CD8-positive, alpha-beta T cell (primary cell): ENCODE measurements at places on chromosomes 12 and 14.

DNA sequence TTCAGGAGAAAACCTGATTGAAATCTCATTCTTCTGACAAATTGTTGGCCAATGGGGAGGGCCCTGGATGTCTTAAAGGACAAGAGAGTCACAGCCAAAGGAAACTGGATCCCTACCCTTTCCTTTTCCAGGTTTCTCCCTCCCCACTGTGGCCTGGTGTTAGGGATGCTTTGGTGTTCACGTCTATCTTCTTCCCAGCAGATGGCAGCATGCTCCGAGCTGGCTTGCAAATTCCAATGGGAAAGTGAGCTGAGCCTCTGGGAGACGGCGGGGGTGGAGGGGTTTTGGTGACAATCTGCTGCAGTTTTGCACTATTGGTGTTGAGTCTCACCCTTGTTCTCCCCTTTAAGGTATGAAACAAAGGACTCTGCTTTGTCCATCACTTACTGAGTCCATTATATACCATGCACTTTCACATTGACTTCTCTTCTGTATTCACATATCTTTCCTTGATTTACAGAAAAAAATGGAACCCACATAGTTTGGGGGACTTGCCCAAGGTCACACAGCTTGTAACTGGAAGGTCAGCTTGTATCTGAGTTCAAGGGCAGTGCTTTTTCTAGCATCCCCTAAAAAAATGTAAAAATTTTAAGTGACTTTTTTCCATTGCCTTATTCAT, 39.3 kb downstream of the CCDC177 start:
- no peak for DNase-seq

DNA sequence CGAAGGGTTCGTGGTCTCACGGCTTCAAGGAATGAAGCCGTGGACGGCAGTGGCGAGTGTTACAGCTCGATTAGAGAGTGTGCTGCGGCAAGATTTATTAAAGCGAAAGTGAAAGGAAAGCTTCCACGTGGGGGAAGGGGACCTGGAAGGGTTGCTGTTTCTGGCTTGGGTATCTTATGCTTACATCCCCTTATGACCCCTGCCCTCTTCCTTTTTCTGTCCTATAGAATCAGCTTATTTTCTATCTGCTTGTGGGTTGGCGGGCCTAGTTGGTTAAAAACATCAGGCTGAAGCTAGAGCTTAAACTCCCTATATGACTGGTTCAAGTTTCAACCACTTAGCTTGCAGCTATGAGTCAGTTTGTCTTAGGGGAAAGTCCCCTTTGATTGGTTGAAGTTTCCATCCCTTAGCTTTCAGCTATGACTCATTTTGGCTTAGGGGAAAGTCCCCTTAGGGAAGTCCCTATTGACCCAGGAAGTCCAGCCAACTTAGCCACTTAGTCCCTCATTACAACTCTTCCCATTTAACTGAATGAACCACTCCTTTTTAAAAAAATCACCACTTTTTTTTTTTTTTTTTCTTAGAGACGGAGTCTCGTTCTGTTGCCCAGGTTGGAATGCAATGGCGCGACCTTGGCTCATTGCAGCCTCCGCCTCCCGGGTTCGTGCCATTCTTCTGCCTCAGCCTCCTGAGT, 1494.7 kb upstream of the TMEM132C start:
- peak; percentile 20 for DNase-seq

DNA sequence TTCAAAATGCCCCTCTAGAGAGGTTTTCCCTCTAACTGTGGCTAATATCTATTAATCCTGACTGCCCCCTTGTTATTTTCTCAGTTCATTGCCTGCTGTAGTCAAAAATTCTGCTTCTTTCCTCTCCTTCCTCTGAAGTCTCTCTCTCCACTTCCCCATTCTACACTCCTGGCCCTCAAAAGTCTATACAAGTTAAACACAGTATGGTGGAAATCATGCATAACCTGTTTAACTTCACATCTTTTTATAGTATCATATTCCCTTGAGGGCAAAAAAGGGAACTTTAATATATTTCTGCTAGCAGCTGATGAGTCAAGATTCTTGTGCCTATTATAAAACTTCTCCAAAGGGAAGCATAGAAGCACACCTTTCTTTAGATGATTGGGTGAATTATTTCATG, 16.7 kb downstream of the GRIP1 start:
- DNase-seq: no peak

DNA sequence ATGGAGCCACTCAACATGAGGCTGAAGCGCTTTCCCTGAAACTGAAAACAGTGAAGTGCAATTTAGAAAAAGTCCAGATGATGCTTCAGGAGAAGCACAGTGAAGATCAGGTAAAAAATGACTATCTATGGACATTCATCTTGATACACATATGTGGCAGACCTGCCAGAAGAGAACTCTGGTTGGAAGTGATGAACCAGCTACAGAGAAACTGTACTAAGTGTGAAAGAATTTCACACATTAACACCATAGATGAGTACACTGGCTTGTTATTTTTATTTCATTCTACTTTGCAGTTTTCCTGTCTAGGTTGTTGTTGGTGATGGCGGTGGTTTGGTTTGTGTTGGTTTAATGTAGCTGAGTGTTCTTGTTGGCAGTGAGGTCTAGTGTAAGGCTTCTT, 174.7 kb downstream of the ESR2 start:
- no peak for DNase-seq

DNA sequence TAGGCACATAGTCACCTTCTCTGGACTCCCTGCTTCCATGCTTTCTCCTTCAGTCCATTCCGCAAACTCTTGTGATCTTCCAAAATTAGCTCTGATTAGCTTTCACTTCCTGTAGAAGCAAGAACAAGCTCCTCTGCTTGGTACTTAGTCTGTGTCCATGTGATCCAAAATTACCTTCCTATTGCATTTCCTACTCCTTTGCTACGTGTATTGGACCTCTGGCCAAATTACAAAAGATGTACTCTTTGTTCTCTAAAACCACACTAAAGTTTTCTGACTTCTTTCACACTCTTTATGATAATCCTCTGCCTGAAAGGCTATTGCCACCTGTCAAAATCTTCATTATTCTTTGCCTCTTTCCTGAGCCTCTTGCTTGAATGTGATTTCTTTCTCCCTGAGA, 786 bp upstream of the TSFM start:
- DNase-seq: no peak

- no peak for DNase-seq
Observed at GRCh38 chr12:66453120-66453519, 150.8 kb downstream of the HELB start.

GRCh38 chr14:77259025-77259715, 11.8 kb downstream of the NGB start:
- no peak for DNase-seq

- no peak for DNase-seq
Observed at GRCh38 chr12:105590571-105590970, 260.1 kb downstream of the C12orf75 start.

DNA sequence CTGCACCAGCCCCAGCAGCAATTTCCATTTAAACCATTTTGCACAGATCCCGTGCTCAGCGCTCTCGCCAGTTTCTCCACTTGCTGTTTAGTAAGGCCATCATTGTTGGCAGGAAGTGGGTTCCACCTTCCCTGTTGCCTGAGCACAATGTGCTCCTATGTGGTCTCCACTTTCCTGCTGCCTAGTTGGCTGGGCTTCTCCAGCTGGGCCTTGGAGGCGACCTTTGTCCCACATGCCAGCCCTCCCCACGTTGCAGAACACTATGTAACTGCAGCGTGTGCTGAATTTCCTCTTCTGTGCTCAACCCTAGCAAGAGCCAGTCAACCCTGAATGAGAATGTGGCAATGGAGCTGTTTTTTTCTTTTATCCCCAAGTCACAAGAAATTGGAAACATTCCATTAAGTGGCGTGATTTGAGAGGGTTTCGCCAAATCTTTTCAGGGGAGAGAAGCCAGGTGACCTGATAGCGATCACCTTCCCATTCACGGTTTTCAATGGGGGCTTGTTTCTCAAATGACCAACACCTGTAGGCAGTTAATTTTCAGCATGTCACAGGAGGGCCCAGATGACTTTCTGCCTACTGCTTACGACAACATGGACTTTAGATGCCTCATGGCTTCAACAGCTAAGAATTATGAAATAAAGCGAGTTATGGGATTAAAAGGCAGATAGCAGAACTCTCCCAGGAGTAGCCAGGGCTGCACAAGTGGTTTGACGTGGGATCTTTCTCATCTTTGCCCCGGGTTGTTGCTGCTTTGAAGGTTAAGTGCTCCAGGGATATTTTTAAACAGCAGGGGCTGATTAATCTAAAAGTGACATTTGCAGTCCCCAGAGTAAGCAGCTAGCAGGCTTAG, at the start of gene ACACB:
Gene ACACB, plus strand, starts transcription at position 830 of the 853 bp plus-strand sequence. CDS start 22,819 bp downstream, outside the sequence.
- no peak for DNase-seq

DNA sequence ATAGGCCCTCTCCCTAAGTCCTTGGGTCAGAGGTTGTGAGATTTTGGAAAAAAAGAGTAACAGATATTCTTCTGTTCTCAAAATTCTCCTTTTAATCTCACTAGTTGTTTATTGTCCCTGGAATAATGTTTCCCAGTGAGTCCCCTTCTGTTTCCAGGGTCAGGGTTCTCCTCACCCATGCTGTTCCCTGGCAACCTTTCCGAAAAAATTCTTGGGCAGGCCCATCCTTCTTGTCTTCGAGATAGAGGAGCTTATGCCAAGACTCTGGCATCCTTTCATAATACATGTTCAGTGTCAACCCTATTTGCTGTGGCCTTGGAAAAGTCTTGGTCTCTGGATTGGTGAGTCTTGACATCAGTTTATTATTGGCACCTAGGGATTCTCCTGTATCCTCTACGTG, 212.4 kb upstream of the FAR2 start:
- no peak for DNase-seq

GRCh38 chr14:73262427-73263183, 25.3 kb downstream of the PAPLN start:
- no peak for DNase-seq

DNA sequence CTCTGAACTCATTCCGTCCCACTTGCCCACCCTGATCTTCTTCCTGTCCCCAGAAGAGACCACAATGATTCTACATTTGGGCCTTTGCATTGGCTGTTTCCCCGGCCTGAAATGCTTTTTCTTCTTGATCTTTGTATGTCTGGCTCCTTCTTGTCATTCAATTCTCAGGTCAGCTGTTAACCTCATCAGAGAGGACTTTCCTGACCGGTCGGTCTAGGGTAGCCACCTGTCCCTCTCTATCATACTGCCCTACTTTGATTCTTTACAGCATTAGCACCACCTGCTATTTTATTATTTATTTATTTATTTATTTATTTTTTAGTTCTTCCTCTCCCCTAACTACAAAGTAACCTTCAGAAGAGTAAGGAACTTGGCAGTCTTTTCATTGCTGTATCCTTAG, 84.3 kb downstream of the DYRK2 start:
- DNase-seq: no peak

DNA sequence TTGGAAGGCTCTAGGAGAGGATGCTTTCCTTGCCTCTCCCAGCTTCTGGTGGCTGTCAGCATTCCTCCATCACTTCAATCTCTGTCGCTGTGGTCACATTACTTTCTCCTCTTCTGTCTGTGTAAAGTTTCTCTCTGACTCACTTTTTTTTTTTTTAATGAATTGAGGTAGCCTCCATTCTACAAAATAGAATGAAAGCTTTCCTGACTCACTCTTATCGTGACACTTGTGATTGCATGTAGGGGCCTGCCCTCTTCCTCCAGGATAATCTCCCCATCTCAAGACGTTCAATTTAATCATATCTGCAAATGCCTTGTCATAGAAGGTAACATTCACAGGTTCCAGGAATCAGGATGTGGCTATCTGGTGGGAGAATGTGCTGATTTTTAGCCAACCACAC, 153.5 kb upstream of the HMGA2 start:
- DNase-seq: no peak

GRCh38 chr14:95275494-95275893, 44.2 kb downstream of the CLMN start:
- no peak for DNase-seq

GRCh38 chr12:79056775-79057174, 192.2 kb downstream of the SYT1 start:
- no peak for DNase-seq

DNA sequence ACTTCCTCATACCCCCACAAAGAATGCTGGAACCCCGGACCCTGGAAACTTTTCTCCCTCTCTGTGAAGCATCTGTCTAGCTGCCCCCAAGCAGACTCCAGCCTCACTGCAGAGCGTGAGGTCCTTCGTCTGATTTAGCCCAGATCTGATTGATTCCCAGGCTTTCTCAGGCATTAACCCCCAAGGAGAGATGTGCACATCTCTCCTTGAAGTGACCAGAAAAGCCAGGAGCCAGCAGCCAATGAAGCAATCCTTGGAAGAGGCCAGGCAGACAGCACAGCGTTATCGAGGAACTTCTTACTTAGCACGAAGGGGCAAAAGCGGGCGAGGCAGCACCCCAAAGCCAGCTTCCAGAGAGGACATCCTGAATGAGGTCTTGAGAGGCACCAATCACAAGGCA, 100.7 kb downstream of the ZFP36L1 start:
- no peak for DNase-seq

GRCh38 chr14:59422069-59422881, 42.9 kb downstream of the GPR135 start:
- no peak for DNase-seq

DNA sequence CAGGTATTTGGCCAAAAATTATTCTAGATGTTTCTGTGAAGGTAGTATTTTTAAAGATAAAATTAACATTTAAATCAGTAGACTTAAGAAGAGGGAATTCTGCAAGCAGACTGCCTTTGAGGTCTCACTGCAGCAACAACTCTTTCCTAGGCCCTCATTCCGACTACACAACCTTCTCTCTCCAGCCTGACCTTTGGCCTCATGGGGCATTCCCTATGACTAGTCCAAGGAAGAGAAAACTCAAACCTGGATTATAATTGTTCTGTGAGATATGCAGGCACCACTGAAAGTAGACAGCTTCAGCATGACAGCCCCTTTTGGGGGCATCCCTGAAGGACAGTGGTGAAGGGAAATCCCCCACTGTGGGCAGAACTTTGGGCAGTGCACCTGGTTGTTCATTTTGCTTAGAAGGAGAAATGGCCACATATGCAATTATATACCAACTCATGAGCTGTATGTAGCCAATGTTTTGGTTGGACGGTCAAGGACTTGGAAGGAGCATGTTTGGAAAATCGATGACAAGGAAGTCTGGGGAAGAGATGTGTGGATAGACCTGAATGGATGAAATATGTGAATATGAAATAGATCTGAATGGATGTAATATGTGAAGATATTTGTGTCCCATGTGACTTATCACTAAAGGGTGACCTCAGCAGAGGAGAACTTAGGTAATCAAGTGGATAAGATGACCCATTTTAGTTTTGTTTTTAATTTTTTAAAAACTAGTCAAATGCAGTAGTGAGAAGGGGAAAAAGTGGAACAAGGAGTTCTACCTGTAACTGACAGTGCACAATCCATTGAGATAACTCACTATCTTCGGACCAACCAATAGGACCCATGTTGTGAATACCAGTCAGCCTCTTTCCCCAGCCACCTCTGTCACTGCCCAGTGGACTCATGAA, 233.3 kb upstream of the FOXN3 start:
- no peak for DNase-seq

DNA sequence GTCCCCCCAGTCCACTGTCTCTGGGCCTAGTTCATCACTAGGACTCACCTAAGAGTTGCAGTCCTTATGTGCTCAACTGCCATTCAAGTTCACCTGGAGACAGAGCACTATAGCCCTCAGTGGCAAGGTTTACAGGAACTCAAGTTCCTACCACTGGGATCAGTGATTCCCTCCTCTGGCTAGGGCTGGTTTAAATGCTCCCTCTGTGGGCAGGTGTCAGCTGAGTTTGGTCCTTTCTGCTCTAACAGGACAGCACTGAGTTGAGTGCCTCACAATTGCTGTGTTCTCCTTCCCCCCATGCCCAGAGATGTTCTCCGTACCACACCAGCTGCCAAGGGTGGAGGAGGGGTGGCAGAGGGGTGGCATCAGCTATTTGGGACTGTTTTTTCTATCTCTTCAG, 20.8 kb upstream of the SAV1 start:
- no peak for DNase-seq

- peak; percentile 46 for DNase-seq
Observed at GRCh38 chr12:122888232-122888752, 7.6 kb downstream of the VPS37B start.

GRCh38 chr14:100076133-100076532, 10.9 kb downstream of the EVL start:
- no peak for DNase-seq
